ENCODE measurements at places on chromosomes 3 and 15.

DNA sequence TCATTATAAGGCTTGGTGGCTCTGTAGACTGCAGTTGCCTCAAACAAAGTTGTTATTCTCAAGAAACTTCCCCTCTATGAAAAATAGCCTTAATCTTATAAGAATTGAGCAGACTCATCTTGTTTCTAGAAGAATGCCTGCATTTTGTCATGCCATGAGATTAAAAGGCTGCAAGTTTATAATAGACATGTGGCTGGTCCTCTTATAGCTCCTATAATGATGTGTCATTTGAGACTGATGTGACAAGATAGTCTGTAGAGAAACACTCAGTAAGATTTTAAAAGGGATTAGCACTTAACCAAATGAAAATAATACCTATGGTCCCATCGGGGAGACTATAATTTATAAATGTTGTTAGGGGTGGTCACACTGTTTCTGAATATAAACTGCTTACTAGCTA is 312.5 kb downstream of the OXSM start:
- no peak for DNase-seq

DNA sequence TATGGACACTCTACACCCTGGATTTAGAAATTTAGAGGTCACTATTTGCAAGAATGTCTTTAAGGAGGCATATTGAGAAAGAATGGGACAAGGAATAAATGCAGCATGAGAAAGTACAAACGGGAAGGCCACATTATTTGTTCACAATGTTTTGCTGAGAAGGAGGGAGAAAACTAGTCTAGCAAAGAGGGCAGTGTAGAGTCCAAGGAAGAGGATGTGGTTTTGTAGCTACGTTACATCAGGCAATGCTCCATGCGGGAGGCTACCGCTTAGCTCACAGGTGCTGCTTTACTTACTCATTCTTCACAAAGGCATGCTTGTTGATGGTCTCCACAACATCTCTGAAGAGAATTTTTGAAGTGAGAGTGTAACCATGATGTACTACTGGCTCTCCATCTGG is 191.1 kb downstream of the PLCH1 start:
- DNase-seq: no peak

DNA sequence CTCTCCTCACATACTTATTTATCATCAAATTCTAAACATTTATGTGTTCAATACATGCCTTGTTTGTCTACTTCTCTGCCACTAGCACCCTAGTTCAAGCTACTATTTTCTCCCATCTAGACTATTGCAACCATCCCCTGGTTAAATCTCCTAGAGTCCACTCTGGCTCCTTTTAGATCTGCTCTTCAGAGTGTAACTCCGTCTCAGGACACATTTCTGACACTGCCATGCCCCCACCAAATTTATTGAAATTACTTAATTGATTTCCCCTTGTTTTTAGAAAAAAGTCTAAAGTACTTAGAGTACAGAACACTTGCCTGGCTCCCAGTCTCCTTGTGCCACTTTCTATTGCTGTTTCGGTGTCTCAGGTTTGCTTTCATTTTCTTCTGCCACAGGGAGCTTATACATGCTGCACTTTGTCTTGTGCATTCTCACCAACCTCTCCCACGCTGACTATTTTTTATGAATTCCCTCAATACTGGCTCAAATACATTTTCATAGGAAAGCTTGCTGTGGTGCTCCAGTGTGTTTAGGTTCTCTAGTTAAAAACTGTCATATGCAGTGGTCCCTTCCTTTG is 792.3 kb downstream of the DIPK2A start:
- DNase-seq: no peak

DNA sequence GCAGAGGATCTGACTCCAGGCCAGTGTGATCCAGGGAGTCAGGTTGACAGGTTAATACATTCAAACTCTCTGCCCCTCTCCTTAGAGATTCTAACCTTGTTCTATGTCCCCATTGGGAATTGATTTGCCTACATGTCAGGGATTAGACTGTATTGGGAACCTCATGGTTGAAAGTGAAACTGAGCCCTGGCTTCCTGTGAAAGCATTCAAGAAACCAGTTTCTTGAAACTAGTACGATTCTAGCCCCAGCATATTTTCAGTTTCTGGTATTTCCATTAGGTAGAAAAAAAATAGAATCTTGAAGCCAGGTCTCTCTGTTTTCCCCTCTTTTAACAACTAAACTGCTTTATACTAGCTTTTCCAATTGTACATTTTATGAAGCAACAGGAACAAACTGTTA is 140.4 kb upstream of the ABI3BP start:
- no peak for DNase-seq

DNA sequence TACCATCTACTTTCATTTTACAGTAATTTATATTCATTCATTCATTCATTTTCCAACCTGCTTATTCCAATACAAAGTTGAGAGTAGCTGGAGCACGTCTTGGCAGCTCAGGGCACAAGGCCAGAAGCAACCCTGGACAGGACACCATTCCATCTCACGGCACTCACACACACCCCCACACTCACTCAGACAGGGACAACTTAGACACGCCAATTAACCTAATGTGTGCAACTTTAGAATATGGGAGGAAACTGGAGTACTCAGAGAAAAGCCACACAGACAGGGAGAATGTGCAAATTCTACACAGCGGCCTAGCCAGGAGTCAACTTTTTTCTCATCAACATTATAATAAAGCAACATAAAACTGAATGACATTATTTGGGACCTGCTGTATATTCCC is 46.7 kb downstream of the IGF2BP2 start:
- no peak for DNase-seq

GRCh38 chr3:65352951-65353350 is 665.2 kb upstream of the ADAMTS9 start:
- DNase-seq: no peak

DNA sequence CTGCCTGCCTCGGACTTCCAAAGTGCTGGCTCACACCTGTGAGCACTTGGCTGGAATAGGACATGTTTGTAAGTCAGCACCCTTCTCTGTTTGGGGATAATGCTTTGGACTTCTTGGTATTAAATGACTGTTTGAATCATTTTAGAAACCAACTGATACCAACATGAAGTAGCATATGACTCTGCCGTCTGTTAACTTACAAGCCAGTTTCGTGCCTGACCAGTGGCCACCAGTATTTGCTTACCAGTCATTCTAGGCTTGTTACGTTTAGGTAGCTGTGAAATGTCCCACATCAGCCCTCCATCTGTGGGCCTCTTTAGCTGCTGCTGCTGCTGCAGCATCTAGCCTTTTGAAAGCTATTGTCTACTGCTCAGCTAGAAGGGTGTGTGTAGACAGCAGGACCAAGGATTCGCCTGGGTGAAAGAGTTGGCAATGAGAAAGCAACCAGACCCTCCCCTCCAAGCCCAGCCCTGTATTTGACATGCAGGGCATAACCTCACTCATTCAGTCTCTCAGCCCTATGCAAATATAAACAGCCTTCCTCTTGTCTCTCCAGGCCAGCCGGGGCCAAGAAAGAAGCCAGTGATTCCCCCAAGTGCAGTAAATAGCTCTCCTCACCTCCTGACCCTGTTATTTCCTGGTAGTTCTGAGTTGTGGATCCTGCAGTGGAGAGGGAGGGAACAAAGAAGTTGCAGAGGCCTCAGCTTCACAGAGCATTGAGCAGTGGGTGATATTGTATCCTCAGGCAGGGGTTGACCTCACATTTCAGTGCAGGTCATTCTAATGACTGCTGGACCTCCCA is 51.0 kb downstream of the NKIRAS1 start:
- no peak for DNase-seq

DNA sequence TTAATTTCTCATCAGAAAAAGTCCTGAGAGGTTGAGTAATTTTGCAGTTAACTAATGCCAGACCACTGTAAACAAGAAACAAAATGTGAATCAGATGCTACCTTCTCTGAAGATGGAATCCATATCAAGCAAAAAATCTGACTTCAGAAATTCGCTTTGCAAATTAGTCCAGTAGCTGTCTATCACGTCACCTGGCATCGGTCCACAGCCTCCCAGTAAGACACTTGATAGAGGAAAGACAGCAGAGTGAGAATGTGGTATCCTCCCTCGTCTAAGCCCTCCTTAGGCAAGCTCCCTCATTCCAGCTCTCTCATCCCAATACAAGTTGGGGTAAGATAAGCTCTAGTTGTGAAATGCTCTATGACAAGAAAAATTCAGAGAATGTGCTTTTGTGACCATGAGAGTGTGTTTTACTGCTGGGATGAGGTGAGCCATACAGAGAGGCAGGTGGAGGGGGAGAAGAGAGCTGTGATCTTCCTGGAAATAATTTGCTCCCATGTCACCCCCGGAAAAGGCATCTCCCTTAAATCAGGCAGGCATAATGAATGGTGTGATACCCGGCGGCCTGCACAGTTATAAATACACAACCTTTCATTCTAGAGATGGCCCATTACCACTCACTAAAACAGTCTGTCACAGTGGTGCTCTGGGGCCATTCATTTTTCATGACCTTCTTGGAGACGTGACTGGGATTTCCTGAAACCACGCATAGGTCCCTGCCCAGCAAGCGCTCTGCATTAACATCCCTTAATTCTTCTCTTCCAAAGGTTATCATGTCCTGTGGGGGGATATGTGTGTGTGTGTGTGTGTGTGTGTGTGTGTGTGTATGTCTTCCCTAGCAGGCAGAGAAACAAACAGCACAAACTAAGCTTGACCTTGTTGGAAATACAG is 602.0 kb upstream of the KCNMB2 start:
- no peak for DNase-seq

DNA sequence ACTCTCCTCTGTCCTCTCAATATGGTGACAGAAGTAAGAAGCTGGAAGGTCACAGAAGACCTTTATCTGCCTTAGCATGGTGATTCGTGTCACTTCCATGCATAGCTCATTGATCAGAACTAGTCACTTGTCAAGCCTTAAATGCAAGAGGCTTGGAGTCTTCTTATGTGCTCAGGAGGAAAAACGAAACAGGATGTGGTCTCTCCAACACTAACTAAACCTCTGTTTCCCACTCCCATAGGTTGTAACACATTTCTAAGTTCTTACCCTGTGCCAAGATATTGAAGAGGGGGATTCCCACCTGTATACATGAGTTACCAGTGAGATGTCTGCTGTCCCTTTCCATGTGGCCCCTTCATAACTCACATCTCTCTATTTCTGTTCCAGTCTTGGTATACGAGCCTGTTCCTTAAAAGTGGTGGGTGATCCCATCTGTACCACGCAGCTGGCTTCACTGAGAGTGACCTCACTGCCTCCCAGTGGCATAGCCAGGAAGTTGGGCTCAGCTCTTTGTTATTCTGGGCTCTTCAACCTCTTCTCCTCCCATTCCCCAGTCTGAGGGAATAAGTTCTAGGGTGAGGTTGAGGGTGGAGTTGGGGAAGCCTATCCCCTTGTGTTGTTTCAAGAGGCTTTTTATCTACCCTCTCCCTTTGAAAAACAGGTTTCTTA is 203.2 kb upstream of the PPP2R3A start:
- DNase-seq: no peak

DNA sequence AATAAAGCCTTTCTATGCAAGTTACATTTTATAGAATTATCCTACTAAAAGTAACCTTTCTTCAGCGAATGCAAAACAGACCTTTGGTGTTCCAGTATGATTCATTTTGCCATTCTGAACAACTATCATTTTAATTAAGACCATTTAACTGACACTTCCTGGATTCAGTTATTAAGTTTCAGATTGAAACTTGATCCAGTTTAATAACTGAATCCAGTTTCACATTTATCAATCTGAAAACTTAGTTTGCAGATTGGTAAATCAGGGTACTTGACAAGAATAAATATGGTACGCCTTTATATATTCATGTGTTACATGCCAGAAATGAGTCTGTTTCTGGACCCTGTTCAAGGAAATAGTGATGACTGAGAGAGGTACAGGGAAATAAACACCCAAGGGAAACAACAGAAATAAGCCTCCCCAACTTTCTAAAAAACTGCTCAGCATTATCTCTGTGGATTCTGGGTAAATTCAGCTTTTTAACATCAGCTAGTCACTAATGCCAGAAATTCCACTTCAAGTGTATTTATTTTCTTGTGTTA is 23.3 kb upstream of the NFKBIZ start:
- no peak for DNase-seq

- DNase-seq: no peak
Observed at GRCh38 chr3:62830727-62831322, 44.4 kb downstream of the CADPS start.
